ENCODE measurements at places on chromosomes 3 and 15. TPM values are rescaled to one million over a fixed set of nuclear protein-coding genes. Genes with fewer than 3 reads are reported as not detected.

The SERPINI2 gene
- not detected for total RNA-seq

The SI gene
- total RNA-seq: not detected

The CCDC174 gene
- 18.5 TPM for total RNA-seq

The BOC gene
- total RNA-seq: not detected

The MAP1A gene
- 5.6 TPM for total RNA-seq

The GPR171 gene
- total RNA-seq: 115 TPM

The STAC gene
- total RNA-seq: not detected

The STRIT1 gene
- total RNA-seq: not detected

The CIB2 gene
- total RNA-seq: 1.4 TPM

The ANKUB1 gene
- not detected for total RNA-seq

The FRMD5 gene
- total RNA-seq: not detected

The ZNF660 gene
- total RNA-seq: 0.55 TPM

The C3orf52 gene
- total RNA-seq: 2.5 TPM

The CA12 gene
- total RNA-seq: not detected

The NAALADL2 gene
- total RNA-seq: 0.39 TPM

The FETUB gene
- total RNA-seq: not detected

The SNTN gene
- not detected for total RNA-seq

The NR1I2 gene
- total RNA-seq: 0.26 TPM

The MYH15 gene
- 0.13 TPM for total RNA-seq

The USP50 gene
- total RNA-seq: not detected

The RTP1 gene
- total RNA-seq: not detected

The SAMD7 gene
- total RNA-seq: not detected

The HERC2 gene
- 42.6 TPM for total RNA-seq

The CRYGS gene
- total RNA-seq: 4.6 TPM

The UCN2 gene
- total RNA-seq: not detected

The PLA1A gene
- not detected for total RNA-seq

The GOLGA6L4 gene
- total RNA-seq: 2.4 TPM

The MINAR1 gene
- 0.71 TPM for total RNA-seq

The USF3 gene
- 18.0 TPM for total RNA-seq

The RAMAC gene
- 27.0 TPM for total RNA-seq

The TGM5 gene
- 0.31 TPM for total RNA-seq

The MYZAP gene
- total RNA-seq: not detected

The FBXO45 gene
- total RNA-seq: 17.7 TPM

The HIGD2B gene
- total RNA-seq: not detected

The CCDC14 gene
- total RNA-seq: 47.9 TPM

The PLSCR5 gene
- total RNA-seq: not detected

The FANCI gene
- total RNA-seq: 213 TPM

The GRAMD1C gene
- 0.70 TPM for total RNA-seq

The SEMA3B gene
- total RNA-seq: 0.84 TPM

The RSL24D1 gene
- total RNA-seq: 85.2 TPM

The SCAMP2 gene
- 96.9 TPM for total RNA-seq

The NIT2 gene
- 46.2 TPM for total RNA-seq

The FBXW12 gene
- not detected for total RNA-seq

The LRTM1 gene
- total RNA-seq: not detected

The ZDHHC19 gene
- total RNA-seq: not detected

The KBTBD8 gene
- 10.8 TPM for total RNA-seq

The HHLA2 gene
- 3.9 TPM for total RNA-seq

The TM4SF18 gene
- not detected for total RNA-seq

The ADAMTS17 gene
- total RNA-seq: 6.0 TPM

The OR5K2 gene
- total RNA-seq: not detected

The ERICH6 gene
- 0.60 TPM for total RNA-seq

The BMF gene
- total RNA-seq: 2.2 TPM

The CHRNA3 gene
- not detected for total RNA-seq

The SOX2 gene
- total RNA-seq: not detected

The GABRG3 gene
- not detected for total RNA-seq

The KLHL40 gene
- not detected for total RNA-seq

The TMEM44 gene
- total RNA-seq: 9.9 TPM

The SLC2A2 gene
- total RNA-seq: not detected

The CCR1 gene
- total RNA-seq: 41.5 TPM

The ASB14 gene
- total RNA-seq: not detected

Data from activated CD8-positive, alpha-beta T cell treated with anti-CD3 and anti-CD28 coated beads, Interleukin-2, amount 10 ng/mL, durations not matched to agents 7 days and 5 days (primary cell).